Stimulated activated CD8-positive, alpha-beta memory T cell treated with anti-CD3 and anti-CD28 coated beads, Interleukin-7, amount 100 ng/mL, for 48 hours (primary cell): ENCODE measurements at places on chromosomes 6 and 20.

GRCh38 chr20:60199866-60200265, 241.6 kb downstream of the CDH26 start:
- DNase-seq = no peak

- no peak for DNase-seq
Measured at GRCh38 chr20:23187751-23188150, 101.6 kb upstream of the CD93 start.

DNA sequence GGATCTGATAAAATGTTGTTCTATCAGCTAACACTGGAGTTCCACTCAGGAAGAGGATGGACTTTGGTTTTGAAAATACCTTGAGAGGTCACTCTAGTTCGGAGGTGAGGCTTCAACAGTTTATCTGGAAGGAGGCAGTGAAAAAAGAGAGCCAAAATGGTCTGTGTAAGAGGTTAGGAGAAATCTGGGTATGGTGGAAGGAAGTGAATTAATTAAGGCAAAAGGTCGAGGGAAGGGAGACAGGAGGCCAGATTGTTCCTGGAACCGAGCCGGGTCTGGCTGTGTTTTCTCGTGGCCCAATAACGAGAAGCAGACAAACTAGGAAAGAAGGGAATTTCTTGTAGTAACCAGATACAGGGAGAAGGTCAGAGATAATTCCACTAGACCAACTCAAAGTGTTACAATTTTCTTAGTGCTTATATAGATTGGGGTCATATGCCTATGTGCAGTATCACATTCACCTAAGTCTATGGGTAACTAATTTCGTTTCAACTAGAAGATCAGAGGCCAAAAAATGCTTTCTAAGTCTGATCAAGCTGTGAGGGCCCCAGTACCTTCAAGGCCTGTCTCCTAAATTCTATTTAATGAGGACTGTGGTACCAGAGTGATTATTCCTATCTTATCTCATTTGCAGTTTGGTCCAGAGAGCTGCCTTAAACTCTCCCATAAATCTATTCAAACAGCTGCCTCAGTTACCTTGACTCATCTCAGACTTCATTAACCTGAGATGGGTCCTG, 96.0 kb upstream of the SNX9 start:
- DNase-seq = no peak

DNA sequence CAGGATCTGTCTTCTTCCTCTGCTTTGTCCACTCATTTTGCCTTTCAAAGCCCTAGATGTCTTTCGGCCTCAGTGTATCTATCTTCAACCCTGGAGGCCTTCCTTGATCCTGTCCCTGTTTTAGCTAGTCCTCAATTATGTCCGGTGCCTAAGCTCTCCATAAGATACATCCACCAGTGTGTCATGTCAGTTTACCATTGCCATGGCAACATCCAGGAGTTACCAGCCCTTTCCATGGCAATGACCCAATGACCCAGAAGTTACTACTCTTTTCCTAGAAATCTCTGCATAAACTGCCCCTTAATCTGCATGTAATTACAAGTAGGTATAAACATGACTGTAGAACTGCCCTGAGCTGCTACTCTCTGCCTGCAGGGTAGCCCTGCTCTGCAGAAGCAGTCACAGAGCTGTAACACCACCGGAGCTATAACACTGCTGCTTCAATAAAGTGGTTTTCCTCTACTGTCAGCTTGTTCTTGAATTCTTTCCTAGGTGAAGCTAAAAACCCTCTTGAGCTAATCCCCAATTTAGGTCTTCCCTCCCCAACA, 712.1 kb upstream of the AGPAT4 start:
- DNase-seq = no peak

- no peak for DNase-seq
Measured at GRCh38 chr20:63741354-63741675, 1.7 kb downstream of the SLC2A4RG start.

- no peak for DNase-seq
Measured at GRCh38 chr6:87700397-87701343, 1.4 kb downstream of the AKIRIN2 start.

DNA sequence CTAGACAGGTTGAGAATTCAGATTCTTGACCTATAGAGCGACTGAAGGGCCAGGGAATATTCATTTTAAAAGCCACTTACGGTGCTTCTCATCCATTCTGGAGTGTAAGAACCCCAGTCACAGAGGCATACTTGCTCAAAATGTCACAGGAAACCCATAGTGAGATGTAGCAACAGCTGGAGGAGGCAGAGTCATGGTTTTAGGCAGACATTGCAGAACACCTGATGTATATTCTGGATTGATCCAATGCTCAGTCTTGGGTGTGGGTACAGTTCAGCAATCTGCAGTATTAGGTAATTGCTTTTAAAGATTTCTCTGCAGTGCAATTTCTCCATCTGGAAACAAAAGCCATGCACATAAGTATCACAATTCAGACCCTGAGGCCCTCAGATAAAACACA, 137.4 kb upstream of the SLC22A23 start:
- DNase-seq = no peak

GRCh38 chr20:62149532-62150309, 6.2 kb downstream of the SS18L1 start:
- DNase-seq = no peak

GRCh38 chr6:110063594-110064263, 85.6 kb downstream of the GPR6 start:
- DNase-seq = no peak

GRCh38 chr6:94859924-94860323, 717.4 kb upstream of the MANEA start:
- DNase-seq = no peak
